ENCODE measurements at places on chromosomes 2 and 18.

DNA sequence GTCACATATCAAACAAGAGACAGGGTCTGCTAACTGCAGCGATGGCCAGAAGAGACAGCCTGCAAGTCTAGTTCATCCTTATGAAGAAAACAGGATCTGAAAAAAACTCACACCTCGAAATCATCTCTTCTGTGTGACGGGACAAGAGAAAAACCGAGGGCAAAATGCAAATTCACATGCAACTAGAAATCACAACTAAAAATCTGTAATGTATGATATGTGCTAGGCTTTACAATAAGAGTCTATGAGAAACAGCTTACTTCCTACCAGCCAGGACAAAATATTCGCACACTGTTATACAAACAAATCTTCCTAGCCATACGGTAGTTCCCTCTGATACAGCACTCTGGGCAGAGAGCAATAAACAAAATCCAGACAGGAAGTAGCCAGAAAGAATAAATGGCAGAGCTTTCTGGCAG lies 48.8 kb downstream of the ANKRD44 start:
- no peak for DNase-seq

GRCh38 chr18:41266616-41267015 lies 688.4 kb upstream of the PIK3C3 start:
- DNase-seq = no peak

GRCh38 chr2:159904127-159904958 lies 106.3 kb upstream of the CD302 start:
- peak; percentile 68 for DNase-seq

- DNase-seq = peak; percentile 67
Observed at GRCh38 chr2:177537636-177538035, 145.1 kb downstream of the AGPS start.

GRCh38 chr2:65465124-65465523 lies 32.7 kb upstream of the SPRED2 start:
- peak; percentile 26 for DNase-seq

GRCh38 chr18:33987206-33987605 lies 237.5 kb downstream of the NOL4 start:
- DNase-seq = no peak

GRCh38 chr2:15313657-15314056 lies 247.5 kb downstream of the NBAS start:
- peak; percentile 57 for DNase-seq

DNA sequence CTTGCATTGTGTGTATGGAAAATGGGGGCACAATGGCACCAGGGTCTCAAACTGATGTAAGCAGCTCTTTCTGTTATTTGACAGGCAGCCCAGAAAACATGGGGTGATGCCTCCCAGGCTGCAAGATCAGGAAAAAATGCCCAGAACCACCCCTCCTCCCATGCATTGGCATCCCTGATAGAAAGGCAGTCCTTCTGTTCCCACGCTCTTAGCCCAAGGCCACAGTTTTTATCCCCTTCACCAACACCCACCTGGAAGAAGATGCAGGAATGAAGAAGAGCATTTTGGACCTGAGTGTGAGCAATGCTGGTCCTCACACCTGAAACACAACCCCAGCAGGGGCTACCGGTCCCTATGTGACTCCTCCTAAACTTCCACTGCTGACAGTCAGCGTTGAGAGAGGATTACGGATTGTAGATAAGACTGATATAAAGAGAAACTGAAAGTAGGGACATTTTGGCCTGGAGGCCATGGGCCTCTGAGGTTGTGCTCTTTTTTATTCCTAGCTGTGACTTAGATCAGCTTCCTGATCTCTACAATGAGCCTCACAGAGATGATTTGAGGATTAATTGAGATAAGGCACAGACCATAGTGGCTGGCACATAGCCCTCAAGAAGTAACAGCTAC lies 386.0 kb upstream of the ATP5MC3 start:
- no peak for DNase-seq

Measured in NCI-H82 (cell line).